ENCODE measurements at places on chromosomes 11 and 22.

DNA sequence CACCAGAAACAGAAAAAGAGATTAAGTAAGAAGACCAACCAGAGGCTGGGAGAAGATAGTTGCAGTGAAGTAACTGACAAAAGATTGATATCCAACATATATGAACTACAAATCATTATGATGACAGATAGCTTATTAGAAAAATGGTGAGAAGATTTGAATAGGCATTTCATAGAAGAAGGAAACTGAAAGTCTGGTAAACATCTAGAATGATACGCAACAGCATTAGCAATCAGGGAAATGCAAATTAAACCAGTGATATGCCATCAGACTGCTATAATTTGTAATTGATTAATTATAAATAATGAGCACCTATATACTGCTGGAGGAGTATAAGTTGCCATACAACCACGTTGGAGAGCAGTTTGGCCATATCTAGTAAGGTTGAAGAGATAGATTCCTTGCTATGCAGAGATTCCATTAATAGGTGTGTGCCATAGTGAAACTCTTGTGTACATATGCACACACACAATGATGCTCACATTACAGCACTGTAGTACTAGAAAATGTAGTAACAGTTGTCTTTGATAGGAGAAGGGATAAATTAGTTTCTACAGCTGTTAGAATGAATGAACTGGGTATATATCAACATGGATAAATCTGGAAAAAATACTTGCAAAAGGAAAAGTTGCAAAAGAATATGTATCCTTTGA is 20.5 kb downstream of the RNF169 start:
- DNase-seq: no peak

DNA sequence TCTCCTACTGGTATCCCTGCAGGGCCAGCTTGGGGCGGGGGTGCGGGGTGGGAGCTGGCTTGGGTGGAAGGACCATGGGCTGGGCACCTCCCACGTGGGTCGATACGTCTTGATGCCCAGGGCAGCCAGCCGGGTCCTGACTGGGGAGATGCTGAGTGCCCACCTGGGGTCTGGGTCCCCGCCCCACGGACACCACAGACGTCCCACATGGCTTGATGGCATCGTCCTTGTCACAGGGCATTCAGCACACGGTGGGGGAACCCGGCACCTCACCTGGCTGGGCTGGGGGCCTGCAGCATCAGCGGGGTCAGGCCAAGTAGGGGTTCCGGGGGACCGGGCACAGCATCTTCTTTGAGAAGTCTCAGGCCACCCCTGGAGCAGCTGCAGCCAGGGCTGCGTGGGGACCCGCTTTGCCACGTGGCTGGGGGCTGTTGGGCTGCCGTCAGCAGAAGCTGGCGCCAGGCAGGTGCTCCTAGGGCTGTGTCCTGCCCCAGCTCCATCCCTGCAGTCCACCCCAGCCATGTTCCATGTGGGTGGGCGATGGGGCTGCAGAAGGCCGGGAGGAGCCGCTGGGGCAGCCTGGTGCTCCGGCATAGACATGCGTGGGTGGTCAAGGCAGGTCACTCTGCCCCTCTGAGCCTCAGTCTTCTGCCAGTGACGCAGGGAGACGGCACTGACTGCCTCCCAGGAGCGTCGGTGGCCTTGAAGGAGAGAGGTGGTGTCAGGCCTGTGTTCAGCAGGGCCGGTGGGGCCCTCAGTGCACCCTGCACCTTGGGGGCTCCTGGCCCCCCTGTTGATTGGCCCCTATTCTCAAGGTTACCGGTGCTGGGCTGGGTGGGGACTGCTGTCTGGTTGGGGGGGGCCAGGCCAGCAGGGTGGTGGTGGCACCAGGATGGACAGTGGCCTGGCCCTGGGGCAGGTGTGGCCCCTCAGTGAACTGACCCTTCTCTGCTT is 8.4 kb downstream of the SELENOO start:
- no peak for DNase-seq

GRCh38 chr11:61834278-61835048 is 6.4 kb downstream of the FADS2 start:
- peak; percentile 98 for DNase-seq

GRCh38 chr11:123194337-123195187 is 486 bp downstream of the CLMP start:
- no peak for DNase-seq

DNA sequence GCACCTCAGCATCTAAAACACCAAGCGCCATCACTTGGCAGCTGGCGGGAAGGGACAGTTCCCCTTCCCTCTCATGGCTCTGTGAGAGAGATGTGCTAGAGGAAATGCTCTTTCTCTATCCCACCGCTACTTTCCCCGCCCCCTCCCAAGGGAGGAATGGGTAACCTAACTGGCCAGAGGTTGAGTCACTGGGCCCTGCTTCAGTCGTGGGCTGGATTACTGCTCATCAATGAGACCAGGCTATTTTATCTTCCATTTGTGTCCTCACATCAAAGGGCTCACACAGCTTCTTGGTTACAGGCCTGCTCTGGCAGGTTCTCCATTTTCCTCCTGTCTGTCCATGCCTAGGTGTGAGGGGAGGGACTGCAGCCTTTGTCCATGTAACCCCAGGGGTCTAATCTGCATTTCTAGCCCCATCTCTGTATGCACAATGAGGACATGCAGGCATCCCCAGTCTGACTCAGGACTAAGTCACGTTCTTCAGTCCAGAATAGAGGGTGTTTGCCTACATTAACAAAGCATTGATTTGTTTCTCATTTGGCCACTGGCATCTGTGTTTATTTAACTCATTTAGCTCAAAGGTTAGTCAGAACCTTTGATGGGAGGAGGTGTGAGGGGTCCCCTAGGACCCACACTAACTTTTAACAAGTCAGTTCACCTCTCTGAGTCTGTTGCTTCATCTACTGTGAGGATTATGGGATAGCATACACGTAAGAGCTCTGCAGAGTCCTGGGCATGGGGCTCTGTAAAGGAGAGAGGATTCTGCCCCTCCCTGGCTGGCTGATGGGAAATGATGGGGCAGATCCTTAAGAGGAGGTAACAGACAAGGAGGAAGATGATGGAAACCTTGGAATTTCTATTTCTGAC is 99.1 kb downstream of the XRRA1 start:
- DNase-seq: no peak

DNA sequence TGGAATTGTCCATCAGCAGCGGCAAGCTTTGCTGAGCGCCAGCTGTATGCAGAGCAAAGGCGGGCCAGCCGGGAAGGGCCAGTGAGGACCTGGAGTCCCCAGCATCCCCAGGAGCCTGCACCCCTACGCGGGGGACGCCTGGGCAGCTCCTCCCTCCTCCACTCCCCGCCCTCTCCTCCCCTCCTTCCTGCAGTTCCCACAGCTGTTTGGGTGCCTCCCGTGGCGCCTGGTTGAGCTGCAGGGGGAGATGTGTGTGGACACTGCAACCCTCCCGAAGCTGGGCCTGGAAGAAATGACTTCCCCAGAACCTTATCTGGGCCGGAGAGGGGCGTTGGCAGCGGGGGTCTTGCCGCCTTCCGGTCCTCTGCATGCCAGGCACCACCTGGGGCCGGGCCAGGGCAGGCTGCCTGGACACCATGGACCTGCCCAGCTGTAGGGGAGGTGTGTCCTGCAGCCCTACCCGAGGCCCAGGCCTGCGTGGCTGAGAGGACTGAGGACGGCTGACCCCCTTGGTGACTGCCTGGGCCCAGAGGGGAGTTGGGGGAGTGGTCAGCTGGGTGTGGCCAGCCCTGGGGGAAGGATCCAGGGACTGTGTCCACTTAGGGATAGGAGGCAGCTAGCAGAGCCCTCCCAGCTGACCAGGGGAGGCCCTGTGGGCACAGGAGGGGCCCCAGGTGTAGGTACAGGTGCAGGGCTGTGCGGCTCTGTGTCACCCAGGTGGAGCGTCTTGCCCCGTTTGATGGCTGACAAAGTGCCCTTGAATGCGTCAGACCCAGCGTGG is 16.8 kb upstream of the MUC6 start:
- peak; percentile 54 for DNase-seq

DNA sequence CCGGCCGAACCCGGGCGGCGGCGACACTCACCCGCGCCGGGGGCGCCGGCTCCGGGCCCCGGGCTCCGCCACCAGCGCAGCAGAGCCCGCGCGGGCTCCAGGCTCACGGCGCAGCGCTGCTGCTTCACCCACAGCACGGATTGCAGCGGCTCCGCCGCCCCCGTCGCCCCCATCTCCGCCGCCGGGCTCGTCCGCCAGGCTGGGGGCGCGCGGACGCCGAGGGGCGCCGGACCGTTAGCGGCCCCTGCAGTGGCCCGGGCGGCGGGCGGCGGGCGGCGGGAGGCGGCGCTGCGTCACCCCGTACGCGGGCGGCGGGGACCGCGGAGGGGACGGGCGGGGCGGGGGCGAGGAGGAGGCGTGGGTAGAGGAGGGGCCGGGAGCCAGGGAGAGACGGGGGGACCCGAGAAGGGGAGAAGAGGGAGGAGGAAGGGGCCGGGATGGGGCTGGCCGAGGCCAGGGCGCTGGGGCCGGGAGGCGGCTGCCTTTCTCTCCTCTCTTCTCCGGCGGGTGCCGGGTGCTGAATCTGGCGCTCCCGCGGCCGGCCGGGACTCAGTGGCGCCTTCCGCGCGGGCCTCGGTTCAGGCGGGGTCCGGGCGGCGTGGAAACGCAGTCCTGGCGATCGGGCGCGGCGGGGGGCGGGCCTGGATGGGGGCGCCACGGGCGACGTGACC is at the start of gene CERK:
CERK (minus strand) TSS at position 277 of the 671 bp plus-strand sequence; CDS start at position 173, 104 bp downstream.
- peak; percentile 81 for DNase-seq

GRCh38 chr22:40782521-40782920 is 36.6 kb downstream of the SLC25A17 start:
- no peak for DNase-seq

- DNase-seq: no peak
Observed at GRCh38 chr11:117883063-117883462, 6.6 kb upstream of the FXYD6 start.

DNA sequence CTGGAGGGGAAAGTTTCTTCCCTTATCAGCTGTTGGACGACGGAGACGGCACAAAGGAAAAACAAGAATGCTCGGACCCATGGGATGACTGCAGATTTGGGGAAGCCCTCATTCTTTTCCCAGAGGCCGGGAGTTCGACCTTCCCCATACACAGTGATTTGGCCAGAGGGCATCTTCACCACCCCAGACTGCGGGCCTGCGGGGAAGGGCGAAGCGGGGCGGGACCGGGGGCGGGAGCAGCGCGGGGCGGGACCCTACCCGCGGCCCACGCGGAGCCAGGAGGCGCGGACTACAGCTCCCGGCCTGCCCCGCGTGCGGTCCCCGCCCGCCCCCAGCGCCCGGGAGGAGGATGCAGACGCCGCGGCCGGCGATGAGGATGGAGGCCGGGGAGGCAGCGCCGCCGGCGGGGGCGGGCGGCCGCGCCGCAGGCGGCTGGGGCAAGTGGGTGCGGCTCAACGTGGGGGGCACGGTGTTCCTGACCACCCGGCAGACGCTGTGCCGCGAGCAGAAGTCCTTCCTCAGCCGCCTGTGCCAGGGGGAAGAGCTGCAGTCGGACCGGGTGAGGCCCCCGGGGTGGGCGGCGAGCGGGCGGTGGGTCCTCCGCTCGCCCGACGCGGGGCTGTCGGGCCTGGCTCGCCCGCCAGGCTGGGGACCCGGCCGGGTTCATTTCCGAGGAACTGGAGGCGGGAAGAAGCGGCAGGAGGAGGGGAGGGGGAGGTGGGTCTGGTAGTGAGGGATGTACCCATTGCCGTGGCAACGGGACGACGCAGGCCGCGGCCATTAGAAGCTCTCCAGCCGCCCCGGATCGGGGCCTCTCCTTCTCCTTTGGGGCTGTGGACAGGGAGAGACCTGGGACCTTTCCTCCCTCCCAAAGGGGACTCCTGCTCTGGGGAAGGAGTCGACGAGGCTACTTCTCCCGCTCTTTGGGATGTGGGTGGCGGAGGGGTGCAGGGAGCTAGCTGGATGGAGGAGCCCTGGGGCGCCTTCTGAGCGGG is at the start of gene KCTD17:
KCTD17 (plus strand) TSS at position 352 of the 995 bp plus-strand sequence; CDS start at position 371, 19 bp downstream.
- DNase-seq: peak; percentile 85

- no peak for DNase-seq
Observed at GRCh38 chr11:61829806-61830205, 1.7 kb downstream of the FADS2 start.

GRCh38 chr11:102318469-102318868 is 1.2 kb downstream of the BIRC3 start:
- DNase-seq: no peak

- DNase-seq: no peak
Observed at GRCh38 chr22:43447380-43447779, 35.6 kb downstream of the MPPED1 start.

- DNase-seq: no peak
Observed at GRCh38 chr22:48718818-48719500, 1108.7 kb downstream of the BRD1 start.

- no peak for DNase-seq
Observed at GRCh38 chr11:34552270-34552669, 38.7 kb upstream of the ELF5 start.

- no peak for DNase-seq
Observed at GRCh38 chr11:121810291-121810690, 305.7 kb downstream of the BLID start.

DNA sequence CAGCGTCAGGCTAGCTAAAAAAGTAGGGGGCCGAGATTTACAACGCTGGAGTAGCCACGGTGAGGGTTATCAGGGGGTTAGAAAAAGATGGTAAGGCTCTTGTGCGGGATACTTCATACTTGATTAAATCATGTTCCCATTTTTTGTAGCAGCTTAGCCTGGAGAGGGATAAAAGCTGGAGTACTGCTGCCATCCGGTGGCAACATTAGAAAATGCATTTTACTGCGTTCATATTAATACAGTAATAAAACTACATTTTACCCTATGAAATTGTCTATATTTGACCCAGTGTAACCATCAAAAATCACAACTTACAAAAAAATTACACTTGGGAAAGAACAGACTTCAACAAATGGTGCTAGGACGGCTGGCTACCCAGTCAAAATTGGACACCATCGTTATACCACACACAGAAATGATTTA is 17.3 kb downstream of the RPUSD4 start:
- peak; percentile 50 for DNase-seq

DNA sequence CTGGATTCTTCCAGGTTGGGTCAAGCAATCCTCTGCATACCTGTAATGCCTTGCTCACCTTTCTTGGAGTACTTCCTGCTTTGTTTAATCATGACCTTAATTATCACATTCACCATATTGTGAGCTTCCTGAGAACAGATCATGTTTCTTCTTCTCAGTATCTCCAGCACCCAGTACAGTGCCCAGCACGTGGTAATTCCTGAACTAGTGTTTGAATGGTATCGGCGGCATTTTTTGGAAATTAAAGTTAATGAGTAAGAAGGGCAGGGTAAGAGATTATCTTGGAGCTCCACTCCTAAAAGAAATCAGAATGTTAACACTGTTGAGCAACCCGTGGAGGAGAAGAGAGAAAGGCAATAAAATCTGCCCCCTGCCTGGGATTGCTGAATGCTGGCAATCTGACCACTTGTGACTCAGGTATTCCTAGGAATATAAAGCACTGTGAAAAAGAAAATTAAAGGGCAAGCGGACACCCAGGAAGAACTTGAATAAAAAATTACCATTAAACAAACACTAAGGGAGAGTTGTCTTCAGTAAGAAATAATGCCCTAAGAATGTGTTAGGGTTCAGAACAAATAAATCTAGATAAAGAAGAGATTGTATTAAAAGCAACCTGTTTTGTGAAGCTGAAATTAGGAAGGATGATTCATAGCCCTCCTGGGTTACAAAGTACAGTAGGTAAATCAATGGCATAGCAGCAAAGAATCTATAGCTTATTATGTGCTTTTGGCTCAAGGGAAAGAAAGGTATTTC is 92.9 kb downstream of the PDHX start:
- no peak for DNase-seq
